Stimulated activated CD4-positive, alpha-beta T cell treated with anti-CD3 and anti-CD28 coated beads, Interleukin-12 subunit alpha, Interleukin-12 subunit beta, amount 100 ng/mL, for 48 hours (primary cell): ENCODE measurements at places on chromosomes 7 and 10.

- no peak for DNase-seq
Measured at GRCh38 chr10:43344051-43344450, 27.4 kb upstream of the FXYD4 start.

- no peak for DNase-seq
Measured at GRCh38 chr7:130740606-130741005, 6.6 kb upstream of the KLF14 start.

DNA sequence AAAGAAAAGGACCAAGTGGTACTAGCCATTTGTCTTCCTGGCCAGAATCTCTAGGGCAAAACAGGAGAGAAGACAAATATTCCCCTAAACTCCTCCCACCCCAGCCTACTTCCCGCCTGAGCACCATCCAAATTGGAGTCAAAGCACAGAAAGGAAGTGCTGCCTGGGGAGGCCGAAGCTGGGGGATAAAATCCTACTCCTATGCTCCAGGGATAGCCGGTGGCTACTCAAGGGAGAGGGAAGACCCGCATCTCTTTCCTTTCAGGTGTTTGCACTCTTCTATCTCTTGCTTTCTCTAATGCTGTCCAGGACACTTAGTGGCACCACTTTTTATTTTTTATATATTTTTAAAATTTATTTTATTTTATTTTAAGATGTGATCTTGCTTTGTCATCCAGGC is 7.1 kb upstream of the DUSP5 start:
- DNase-seq: no peak

DNA sequence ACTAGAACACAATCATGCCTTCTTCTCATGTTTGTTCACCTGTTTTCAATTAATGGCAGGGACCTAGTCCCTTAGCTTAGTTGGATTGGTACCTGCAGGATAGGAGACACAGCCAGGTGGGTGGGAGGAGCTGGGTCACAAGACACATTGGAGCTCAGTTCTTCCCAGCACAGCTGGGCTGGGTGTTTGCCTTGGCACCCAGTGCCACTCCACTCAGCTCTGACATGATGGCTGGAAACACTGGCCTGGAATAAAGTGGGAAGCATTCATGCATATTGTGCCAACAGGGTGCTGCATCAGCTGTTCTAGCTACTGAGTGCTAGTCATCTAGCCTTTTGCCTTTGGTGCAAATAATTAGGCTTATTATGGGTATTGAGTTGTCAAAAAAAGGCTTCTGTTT is 226.1 kb downstream of the PTEN start:
- no peak for DNase-seq

DNA sequence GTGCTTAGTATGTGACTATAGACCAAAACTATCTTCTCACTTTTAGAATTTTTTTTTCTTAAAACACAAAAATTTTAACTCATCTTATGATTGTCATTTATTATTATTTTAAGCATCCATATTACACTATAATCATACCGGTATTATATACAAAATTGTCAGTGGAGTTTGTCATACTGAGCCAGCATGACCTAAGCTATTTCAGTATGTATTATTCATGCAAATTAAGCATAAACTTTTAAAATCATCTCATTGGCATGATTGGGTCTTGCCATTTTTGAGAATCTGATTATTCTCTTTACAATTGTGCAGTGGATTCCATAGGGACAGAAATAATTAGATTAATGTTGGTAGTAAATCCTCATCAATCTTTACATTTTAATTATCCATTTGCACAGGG is 46.2 kb upstream of the STMP1 start:
- DNase-seq: no peak

- DNase-seq: peak; percentile 16
Measured at GRCh38 chr7:155962191-155962967, 150.1 kb upstream of the SHH start.

DNA sequence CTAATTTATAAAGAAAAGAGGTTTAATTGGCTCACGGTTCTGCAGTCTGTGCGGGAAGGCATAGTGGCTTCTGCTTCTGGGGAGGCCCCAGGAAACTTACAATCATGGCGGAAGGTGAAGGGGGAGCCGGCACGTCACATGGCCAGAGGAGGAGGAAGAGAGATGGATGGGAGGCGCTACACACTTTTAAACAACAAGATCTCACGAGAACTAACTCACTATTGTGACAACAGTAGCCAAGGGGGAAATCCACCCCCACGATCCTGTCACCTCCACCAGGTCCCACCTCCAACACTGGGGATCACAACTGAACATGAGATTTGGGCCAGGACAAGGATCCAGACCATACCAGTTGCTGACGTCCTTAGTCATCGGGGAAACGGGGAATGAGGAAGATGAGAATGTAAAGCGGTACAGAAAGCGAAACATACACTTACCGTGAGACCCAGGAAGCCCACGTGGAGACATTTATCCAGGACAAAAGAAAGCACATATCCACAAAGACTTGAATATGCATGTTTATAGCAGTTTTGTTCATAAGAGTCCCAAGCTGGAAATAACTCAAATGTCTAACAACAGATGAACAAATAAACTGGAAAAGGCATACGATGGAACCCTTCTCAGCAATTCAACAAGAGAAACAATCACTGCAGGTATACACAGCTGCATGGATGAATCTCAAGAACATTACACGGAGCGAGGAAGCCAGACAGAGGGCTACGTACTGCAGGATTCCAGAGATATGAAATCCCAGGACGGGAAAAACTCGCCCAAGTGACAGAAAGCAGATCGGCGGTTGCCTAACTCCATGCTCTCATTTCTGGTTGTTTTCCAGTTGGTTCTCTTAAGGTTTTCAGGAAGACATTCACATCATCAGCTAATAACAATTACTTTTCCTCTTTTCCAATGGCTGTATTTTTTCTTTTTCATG is 26.2 kb upstream of the INPP5A start:
- DNase-seq: no peak

- no peak for DNase-seq
Measured at GRCh38 chr10:95247200-95247880, 43.5 kb downstream of the PDLIM1 start.

GRCh38 chr10:43808136-43808535 is 159.5 kb upstream of the ZNF32 start:
- no peak for DNase-seq

DNA sequence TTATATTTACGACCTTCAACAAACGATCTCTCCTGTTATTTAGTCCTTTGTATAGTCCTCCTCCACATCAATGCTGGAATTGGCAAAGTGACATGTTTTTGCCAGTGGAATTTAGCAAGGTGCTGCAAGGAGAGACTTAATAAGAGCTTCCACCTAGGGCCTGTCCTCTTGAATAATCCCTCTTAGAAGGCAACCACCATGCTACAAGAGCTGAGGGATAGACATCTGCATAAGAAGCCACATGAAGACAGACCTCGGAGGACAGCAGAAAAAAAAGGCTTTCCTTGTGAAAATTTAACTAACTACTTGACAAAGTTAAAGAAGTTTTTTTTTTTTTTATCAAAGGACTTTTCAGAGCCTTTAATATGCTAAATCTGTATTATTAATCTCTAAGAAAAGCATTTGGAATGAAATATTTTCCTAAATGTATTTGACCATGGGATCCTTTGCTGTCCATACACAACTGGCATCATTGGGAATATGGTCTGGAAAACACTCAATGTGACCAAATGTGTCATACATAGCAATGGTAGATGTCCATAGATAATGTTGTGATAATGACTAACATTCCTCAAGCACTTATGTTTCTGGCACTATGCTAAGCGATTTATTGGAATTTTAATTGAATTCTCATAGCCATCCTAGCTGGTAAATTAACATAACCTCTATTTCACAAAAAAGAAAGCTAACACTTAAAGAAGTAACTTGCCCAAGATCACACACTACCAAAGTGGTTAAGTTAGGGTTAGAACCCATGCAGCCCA is 13.2 kb downstream of the HYCC1 start:
- no peak for DNase-seq

GRCh38 chr10:119242186-119242585 is 34.8 kb downstream of the GRK5 start:
- no peak for DNase-seq

- DNase-seq: no peak
Measured at GRCh38 chr7:157248659-157249058, 88.1 kb upstream of the DNAJB6 start.

- DNase-seq: no peak
Measured at GRCh38 chr10:52459097-52459496, 145.0 kb downstream of the DKK1 start.
